Fibroblast of the aortic adventitia (primary cell): ENCODE measurements at places on chromosomes 7 and 10.
A peak's percentile ranks its signal among the peaks of the same experiment; 100 is the strongest.

DNA sequence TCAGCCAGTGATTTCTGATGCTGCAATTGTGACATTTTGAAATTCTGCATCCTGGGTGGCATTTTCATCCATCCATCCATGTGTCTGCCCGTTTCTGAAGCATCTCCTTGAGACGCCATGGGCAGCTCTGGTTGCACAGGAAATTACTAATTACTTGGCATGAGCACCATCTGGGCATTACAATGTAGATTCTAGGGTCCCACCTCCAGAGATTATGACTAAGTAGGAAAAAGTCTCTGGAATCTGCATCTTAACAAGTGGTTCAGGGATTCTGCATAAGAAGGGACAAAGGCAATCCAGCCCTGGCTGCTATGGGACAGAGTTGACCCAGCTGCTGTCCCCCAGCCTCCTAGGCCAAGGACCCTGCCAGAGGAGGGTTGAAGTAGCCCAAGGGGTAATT lies 65.3 kb downstream of the CUZD1 start:
- peak; percentile 24 for DNase-seq

GRCh38 chr10:20105236-20105635 lies 289.0 kb downstream of the PLXDC2 start:
- DNase-seq = peak; percentile 4

DNA sequence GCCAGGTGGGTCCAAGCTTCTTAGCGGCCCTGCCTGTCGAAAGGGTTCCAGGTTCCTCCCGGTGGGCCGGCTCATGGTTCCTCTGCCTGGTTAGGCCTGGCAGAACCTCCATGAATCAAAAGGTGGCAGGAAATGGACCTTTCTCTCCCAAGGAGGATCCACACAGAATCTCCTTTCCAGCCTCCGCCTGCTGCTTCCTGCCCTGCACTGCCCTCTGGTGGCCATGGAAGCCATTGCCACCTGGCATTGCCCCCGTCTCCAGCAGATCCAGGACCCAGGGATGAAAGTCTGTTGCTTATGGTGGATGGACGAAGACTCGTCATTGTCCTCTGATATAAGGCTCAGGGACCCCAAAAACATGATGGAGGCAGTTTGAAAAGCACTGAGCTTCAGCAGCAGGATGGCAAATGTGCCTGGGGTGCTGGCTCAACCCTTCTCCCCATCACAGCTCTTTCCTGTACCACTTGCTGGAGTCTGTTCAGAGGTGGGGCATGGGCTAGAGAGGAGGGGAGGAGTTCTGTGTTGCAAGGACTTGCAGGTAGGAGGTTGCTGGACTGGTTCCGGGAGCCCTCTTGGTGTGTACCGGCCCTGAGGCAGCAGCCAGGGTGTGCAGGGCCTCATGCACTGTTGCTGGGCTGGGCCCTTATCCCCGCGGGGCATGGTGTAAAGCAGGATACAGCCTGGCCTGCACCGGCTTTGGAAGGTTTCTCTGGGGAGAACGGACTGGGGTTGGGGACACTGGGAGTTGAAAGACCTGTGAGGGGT lies 11.3 kb upstream of the INMT start:
- peak; percentile 71 for DNase-seq

GRCh38 chr10:132960071-132960472 lies 17.7 kb upstream of the CFAP46 start:
- DNase-seq = no peak
